ENCODE measurements at places on chromosomes 1 and 21. TPM values are rescaled to one million over a fixed set of nuclear protein-coding genes. Genes with fewer than 3 reads are reported as not detected.

GRCh38 chr1:245829194-245829593 lies 674.4 kb downstream of the KIF26B start:
- DNase-seq = no peak

Gene CGN
- total RNA-seq = not detected

DNA sequence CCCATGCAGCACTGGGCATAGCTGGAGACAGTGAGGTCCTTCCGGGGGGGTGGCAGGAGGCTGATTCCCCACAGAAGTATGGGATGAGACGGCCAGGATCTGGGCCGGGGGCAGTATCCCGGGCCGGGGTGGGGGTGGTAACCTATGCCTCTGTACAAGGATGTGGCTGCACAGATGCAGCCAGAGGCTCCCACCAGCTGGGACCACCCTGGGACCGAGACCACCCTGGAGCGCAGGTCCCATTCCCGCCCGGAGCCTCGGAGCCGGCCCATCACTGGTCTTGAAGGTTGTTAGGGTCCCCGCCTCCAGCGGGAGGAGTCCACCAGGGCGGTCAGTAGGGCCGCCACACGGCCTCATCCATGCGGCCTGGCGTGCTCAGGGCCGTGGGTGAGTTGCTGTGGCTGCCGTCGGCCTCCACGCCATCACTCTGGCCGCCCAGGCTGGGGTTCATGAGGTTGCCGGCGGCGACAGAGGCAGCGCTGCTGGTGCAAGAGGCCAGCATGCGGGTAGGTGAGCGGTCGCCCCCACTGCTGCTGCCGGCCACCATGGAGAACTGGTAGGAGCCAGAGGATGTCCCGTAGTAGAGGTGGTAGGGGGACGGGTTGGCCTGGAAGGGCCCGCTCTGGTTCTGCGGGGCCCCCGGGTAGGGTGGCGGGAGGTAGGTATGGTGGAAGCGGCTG lies 28.1 kb downstream of the RUNX3 start:
- DNase-seq = no peak

DNA sequence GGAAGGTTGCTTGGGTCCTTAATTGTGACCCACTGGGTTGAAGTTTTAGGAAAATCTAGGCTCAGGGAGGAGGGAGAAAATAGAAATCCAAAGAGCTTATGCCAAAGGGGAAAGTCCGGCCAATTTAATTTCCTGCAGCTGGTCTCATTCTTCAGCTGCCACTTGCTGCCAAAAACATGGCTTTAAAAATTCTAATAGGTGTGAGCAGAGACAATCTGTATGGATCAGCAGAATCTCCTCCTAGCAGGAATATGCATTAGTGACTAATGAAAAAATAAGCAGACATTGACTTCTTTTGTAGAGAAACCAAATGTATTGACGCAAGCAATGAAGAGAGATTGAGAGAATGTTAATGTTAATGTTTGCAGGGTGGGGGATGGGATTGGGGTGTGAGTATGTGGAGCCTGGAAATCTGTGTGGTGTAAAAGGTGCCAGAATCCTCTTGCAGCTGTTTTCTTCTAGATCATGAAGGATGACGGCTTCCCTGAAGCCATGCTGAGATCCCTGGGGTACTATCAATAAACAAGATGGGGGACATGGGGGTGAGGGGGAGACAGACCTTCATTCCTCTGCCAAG lies 35.3 kb downstream of the VWA5B1 start:
- DNase-seq = no peak

All from gastrocnemius medialis (tissue), 4 donors.